Tibial nerve (tissue), 4 donors: ENCODE measurements at places on chromosomes 3 and 15. TPM values are rescaled to one million over a fixed set of nuclear protein-coding genes. Genes with fewer than 3 reads are reported as not detected.

Gene MKRN2OS
- total RNA-seq: not detected

Gene ZXDC
- total RNA-seq: 70.0 TPM

Gene SAMD7
- total RNA-seq: not detected

Gene SLC35G2
- total RNA-seq: 4.2 TPM

DNA sequence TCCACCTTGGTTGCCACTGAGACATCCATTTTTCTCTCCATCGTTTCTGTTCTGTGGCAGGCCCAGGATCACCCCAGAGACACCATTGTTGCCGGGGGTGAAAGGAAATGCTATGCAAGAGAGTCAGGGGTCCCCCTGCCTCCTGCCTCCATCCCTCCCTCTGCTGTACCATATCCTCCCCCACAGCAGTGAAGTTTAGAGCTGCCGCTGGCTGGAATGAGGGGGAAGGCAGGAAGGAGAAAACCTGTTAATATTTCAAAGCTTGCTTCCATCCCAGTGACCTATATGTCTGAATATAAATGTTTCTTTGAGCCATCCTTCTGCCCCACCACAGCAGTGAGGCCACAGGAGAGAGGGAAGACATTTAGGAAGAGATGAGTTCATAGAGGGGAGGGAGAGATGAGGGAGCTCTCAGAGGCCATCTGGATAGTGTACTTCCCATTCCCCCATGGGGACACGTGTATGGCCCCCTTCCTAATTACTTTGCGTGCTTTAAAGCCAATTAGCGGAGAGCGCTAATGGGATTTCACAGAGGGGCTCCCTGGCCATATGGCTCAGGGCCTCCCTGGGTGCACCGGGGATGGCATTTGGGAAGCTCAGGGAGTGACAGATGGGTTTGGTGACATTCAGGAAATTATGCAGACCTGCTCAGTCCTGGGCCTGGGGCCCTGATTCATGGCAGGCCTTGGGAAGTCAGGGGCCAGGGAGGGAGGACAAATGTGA is 40.4 kb upstream of the CHRNB4 start:
- no peak for DNase-seq

GRCh38 chr15:46489276-46489675 is 854.4 kb downstream of the SQOR start:
- no peak for DNase-seq

- DNase-seq: no peak
These were observed 523.9 kb upstream of the AGTR1 start for GRCh38 chr3:148173851-148174250.

- DNase-seq: no peak
These were observed 37.8 kb upstream of the ANPEP start for GRCh38 chr15:89852342-89852995.
